PC-3 (cell line): ENCODE measurements at places on chromosomes 4 and X. TPM values are rescaled to one million over a fixed set of nuclear protein-coding genes. Genes with fewer than 3 reads are reported as not detected.
A peak's percentile ranks its signal among the peaks of the same experiment; 100 is the strongest.

DNA sequence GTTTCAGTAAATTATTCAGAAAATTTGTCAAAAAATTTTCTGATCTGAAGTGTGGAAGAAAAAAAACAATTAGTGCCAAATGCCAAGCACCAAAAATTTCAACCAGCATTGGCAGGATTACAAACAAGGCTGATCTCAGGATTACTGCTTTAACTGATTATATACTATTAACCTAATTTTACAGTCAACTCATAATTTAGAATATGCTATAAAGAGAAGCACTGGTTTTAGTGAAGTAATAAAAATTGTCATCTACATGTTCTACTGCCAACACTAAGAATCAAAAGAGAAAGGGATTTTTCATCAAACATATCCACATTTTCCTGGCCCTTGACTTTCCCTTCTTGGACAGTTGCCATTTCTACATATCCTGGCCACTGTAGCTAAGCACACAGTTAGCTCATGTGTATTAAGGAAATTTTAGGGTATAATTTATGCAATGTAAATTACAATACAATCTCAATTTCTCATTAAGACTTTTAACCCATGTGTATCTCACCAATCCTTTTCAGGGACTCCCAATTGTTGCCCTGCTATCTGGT lies 33.8 kb downstream of the THOC2 start:
- DNase-seq, result no peak

GRCh38 chrX:133374874-133375387 lies 40.4 kb downstream of the GPC4 start:
- no peak for DNase-seq

- DNase-seq, result peak; percentile 90
Measured at GRCh38 chrX:2696698-2697215, 5.7 kb downstream of the CD99 start.

- peak; percentile 46 for DNase-seq
Measured at GRCh38 chr4:60652933-60653332, 547.2 kb upstream of the ADGRL3 start.

GRCh38 chrX:152942077-152942442 lies 44.2 kb downstream of the ZNF185 start:
- DNase-seq, result no peak

DNA sequence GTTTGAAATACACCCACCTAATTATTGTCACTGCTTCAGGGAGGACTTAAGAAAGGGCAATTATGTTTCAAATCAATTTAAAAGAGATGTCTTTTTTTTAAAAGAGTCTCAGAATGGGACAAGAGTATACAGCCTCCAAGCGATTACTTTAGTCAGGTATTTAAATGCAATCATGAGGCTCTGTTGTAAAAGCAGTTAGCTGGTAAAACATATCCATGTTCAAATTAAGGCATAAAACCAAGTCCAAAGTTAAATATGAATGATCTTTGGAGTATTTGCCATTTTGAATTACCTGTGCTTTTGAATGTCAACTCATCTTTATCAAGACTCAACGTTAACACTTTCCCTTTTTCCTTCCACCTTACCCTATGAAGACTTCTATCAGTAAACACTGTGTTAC lies 13.7 kb downstream of the RPS6KA6 start:
- no peak for DNase-seq

- DNase-seq, result no peak
Measured at GRCh38 chrX:94524867-94525266, 850.9 kb downstream of the FAM133A start.

- peak; percentile 54 for DNase-seq
Measured at GRCh38 chr4:78612398-78613178, 61.0 kb downstream of the ANXA3 start.

DNA sequence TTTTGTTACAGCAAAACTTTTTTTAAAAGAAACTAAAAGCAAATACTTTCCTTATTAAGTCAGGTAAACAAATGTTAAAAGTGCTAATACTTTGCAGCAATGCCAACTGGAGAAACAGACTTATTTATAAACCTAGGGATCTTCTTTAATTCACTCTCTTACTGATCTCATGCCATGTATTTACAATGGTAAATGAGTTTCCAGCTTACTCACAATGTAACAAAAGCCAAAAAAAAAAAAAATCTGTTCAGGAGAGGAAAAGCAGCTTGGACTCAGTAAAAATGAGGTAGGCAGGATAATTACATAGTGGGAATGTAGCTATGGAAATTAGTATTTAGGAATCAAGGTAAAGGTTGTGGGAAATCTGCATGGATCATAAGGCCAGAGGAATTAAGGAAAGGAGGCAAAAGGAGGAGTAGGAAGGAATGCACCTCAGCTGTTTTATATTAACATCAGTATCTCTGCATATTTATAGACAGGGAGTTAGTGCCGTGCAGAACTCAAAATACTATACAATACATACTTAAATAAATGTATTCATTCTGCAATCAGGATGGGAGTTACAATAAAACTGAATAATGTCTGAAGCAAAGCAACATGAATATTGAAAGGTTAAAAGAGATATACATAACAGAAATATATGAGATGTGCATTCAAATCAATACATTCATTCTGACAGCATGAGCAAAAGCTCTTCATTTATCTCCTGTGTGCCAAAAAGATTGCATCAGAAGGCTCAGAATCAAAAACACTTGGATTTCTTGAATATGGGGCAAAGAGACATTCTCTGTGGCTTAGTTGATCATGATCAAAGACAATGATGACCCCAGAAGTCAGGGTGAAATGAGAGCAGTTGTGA lies 57.9 kb upstream of the ETNPPL start:
- DNase-seq, result no peak

DNA sequence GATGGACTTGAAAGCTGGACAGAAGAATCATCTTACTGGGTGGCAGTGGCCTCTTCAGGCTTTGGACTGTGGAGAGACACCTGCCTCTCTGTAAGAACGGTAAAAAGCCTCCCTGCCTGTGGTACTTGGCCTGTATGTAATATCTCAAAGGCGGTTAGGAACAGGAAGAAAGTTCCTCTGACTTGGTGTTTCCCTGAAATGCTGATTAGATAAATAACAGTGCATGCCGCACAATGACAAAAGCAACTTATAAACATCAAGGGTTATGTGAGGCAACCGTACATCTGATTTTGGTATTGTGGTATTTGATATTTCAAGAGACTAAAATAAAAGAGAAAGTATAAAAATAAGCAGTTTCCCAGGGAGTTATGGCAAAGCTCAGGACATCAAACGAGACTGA lies 92.4 kb upstream of the SORBS2 start:
- DNase-seq, result no peak

DNA sequence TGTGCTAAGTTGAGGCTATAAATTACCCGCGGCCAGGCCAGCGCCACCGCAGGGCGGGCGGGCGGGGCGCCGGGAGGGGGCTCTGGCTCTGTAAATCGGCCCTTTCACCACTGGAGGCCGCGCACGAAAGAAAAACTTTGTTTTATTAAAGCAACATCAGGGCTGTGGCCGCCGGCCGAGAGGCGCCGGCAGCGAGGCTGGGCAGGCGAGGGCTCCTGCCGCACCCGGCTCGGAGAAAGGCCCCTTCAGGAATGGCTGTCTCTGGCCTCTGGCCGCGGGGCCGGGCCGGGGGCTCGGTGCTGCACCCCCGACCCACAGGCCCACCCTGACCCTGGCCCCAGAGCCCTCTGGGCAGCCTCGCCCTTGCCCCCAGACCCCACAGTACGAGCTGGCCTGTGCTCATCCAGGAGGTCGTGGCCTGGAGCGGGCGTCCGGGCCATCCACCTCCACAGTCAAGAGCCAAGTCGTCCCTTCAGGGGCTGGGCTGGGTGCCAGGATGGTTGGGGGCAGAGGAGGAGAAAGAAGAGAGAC lies 29.5 kb upstream of the FGFR3 start:
- DNase-seq, result peak; percentile 22

DNA sequence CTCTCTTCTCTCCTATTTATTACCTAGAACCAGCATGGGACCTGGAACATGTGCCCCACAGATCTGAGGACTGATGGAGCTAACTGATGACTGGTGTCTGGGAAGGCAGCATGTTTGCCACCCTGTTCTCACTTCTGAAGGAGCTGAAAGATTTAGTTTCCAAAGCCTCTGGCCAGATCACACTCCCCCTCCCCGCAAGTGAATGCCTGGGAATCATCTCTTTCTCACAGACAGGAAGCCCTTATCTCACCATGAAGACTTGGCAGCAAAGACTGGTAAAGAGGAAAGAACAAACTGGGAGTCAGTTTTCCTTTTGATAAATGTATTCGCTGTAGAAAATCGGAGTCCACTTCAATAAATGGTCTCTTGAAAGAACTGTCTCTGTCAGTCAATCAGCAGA lies 21.0 kb upstream of the PCYT1B start:
- DNase-seq, result no peak

DNA sequence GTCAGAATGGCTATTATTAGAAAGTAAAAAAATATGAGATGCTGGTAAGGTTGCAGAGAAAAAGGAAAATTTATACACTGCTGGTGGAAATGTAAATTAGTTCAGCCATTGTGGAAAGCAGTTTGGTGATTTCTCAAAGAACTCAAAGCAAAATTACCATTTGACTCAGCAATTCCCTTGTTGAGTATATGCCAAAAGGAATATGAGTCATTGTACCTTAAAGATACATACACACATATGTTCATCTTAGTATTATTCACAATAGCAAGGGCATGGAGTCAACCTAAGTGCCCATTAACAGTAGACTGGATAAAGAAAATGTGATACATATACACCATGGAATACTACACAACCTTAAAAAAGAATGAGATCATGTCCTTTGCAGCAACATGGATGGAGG lies 148.2 kb downstream of the COMMD8 start:
- peak; percentile 59 for DNase-seq

DNA sequence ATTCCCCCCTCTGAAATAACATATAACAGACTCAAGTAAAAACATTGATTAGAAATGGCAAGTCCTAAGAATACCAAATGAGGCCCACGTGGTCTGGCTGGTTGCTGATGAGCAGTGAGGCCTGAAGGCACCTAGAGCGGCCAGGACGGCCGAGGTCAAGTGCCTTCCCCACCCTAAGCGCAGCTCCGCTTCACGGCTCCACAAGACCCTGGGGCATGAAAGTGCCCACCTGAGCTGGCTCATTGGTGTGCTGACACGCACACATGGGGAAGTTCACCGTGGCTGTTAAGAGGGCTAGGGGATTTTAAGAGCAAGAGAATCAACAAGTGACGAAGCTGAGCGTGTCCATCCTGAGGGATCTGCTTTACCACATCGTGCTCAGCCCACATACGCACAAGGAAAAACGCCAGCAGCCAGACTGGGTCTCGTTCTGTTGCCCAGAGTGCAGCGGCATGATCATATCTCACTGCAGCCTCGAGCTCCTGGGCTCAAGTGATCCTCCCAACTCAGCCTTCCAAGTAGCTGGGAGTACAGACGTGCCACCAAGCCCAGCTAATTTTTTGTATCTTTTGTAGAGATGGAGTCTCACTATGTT lies 22.4 kb downstream of the DCTD start:
- no peak for DNase-seq

GRCh38 chr4:121574618-121575017 lies 122.2 kb downstream of the ANXA5 start:
- no peak for DNase-seq

GRCh38 chrX:19990151-19990555 lies 708 bp downstream of the BCLAF3 start:
- peak; percentile 2 for DNase-seq

GRCh38 chr4:793941-794621 lies 31.8 kb downstream of the CPLX1 start:
- no peak for DNase-seq

GRCh38 chrX:17021851-17022604 lies 75.6 kb downstream of the REPS2 start:
- DNase-seq, result no peak

GRCh38 chr4:173227756-173228155 lies 59.1 kb downstream of the GALNT7 start:
- DNase-seq, result no peak

- peak; percentile 1 for DNase-seq
Measured at GRCh38 chr4:124321364-124321763, 391.2 kb downstream of the ANKRD50 start.

DNA sequence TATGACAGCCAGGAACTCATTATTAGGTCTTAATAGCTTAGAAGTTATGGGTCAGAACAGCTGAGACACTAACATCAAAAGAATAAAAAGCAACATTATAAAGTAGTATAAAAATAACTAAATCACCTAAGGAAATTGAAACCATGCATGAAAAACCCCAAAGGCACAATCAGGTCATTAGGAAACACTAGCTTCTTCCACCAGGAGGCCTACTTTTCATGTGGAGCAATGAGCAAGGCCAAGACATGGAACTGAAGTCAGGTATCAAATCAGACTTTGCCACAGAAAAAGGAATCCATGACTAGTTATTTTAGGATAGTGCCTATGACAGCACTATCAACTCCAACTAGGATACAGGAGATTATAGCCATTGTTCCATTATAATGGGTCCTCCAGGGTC lies 7.9 kb downstream of the HUWE1 start:
- DNase-seq, result peak; percentile 29

- no peak for DNase-seq
Measured at GRCh38 chr4:15398001-15398400, 29.8 kb upstream of the C1QTNF7 start.

- DNase-seq, result peak; percentile 73
Measured at GRCh38 chr4:80471756-80472155, 136.2 kb downstream of the CFAP299 start.

DNA sequence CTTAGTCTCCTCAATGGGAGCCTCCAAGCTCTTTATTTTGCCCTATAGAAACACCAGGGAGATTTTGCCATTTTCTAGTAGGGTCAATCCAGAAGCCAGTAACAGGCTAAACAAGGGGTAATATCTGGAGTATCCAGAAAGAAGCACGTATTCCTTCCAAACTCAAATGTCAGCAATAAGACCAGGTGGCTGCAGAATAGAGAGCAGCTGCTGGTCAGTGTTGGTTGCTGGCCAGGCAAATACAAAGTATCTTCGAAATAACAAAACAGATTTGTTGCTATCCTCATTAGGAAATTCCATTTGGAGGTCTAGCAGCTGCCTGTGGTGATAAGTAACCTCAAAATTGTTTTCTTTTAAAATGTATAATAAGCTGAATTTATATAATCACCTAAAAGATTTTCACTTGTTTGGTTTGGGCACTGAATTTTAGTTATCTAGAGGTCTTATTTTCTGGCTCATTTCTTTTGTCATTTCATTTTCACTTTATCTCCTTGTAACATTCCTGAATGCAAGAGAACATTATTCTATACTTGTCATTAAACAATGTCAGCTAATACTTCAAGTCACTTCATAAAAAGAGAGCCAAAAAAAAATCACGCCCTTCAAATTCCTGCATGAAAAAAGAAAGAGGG lies 320.6 kb downstream of the DTHD1 start:
- DNase-seq, result no peak

GRCh38 chrX:104112326-104112951 lies at the start of gene ZCCHC18:
Gene ZCCHC18 (plus strand): TSS chrX:104112523. CDS start chrX:104114112, 1,589 bp downstream.
- DNase-seq, result peak; percentile 32

GRCh38 chrX:114061226-114061625 lies 522.7 kb upstream of the HTR2C start:
- no peak for DNase-seq

ANXA3 gene
- total RNA-seq, result 223 and 263 TPM in 2 replicates

PACRGL gene
- 20.0 and 25.9 TPM in 2 replicates for total RNA-seq

GPR82 gene
- not detected in 2 replicates for total RNA-seq

SPIN2A gene
- total RNA-seq, result 0.17 and 0.44 TPM in 2 replicates

BTC gene
- total RNA-seq, result 7.5 and 12.8 TPM in 2 replicates

CLIC2 gene
- not detected in 2 replicates for total RNA-seq

NHS gene
- 4.9 and 5.6 TPM in 2 replicates for total RNA-seq

SLC25A5 gene
- total RNA-seq, result 410 and 544 TPM in 2 replicates

PAGE2B gene
- total RNA-seq, result not detected in 2 replicates

SYTL4 gene
- 2.7 and 3.2 TPM in 2 replicates for total RNA-seq
